ENCODE measurements at places on chromosomes 7 and 10.
A peak's percentile ranks its signal among the peaks of the same experiment; 100 is the strongest.

DNA sequence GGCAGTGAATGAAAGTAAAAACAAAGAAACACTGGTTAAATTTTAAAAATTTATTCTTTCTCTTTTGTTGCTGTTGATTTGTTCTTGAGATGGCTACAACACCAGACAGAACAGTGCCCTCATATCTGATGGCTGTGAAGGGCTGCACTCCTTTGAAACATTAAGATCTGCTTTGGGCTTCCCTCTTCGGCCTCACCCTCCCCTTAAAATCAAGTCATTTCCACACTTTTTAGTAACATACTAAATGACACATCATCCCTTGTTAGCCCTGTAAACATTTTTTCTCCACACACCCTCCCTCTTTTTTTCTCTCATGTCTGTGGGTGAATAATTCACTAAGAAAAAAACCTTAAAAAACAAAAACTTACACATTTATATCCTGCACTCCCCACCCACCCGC, 16.4 kb downstream of the IRF5 start:
- no peak for DNase-seq

- DNase-seq = no peak
Observed at GRCh38 chr7:85167636-85168035, 19.2 kb downstream of the SEMA3D start.

DNA sequence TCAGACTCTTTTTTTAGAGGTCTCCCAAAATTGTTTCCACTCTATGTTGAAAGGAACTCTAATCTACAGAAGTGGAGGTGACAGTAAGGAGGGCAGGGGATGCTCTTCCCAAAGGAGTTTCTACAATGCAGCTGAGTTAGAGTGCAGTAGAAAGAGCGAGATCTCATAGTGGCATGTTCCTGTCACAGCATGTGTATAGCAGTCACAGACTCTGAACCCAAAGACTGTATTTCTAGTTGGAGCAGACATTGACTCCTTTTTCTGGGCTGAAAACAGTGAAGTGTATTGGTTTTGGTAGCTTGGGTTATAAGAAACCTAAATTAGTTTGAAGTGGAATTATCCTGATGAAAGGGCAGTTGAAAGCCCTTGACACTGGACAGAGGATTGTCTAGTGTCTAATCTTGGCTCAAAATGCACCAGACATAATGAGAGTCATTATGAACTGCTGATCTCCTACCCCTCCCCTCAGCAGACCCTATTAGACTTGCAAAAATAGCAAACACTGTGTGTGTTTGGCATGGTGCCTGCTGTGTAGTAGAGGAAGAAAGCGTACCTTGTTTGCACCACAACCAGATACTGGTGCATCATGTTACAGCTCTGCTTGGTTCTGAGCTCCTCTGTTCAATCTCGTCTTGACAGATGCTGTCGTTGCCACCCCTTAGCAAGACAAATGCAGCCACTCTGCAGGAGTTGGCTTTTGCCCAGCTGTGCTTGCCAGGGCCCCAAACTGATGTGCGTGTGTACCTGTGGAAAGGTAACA, 336.0 kb downstream of the AUTS2 start:
- DNase-seq = peak; percentile 32

DNA sequence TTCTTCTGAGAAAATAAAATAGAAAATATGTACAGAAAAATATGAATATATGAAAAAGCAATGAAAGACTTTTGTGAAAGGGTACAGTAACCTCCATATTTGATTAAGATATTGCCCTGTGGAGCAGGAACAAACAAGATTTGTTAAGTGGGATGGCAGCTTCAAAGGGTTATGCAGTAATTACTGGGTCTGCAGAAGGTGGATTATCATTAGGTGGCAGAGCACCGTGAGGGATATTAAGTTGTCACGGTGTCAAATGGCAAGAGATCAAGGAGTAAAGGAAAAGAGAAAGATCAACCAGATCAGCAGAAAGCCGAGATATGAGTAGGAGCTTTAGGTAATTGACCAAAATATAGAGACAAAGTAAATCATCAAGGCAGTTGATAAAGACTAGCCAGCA, 44.1 kb downstream of the DGKB start:
- DNase-seq = no peak

DNA sequence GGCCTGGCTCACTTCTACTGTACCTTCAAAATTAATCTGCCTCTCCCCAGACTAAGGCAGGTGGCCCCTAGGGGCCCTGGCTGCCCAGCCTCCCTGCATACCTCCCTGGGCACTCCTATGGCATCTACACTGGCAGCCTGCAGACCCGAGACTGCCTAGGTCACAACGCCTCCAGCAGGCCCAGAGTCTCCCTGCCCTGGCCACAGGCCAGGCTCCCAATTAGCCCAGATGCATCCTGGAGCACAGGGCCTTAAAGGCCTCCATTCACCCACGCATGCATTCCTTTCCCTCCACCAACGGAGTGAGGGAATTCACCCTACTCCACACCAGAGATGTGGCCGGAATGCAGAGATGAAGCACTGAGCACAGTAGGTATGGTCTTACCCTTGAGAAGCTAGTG, 1.9 kb downstream of the CHAT start:
- no peak for DNase-seq

DNA sequence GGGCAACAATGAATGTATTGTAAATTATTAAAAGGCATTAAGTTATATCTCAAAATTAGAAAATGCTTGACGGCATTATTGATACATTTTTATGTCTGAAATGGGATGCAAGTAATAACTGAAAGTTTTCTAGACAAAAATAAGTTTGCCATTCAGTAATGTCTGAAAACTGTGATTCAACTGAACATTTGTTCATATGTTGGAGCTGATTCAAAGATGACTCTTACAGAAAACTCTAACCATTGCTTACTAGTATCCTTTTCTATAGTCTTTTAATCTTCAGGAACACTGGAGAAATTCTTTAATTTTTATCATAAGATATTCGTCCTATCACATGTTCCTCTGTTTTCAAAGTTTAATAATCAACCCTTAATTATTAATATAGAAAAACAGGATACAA, 71.1 kb upstream of the TFEC start:
- DNase-seq = no peak
